ENCODE measurements at places on chromosomes 11 and 22.

DNA sequence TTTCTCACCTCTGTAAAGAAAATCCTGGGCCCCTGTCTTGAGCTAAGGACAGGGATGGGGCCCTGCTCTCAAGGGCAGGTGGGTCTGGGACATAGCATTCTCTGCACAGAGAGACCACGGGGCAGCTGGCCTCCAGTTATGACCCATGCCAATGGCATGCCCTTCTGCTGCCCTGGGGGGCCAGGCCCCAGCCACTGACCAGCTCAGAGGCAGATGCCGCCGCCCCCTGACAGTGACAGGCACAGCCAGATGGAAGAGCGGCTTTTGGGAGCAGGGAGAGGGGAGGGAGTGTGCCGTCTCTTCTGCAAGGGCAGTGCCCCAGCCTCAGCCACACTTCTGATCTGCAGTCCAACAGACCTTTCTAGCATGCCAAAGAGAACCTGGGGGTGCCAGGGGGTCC lies 114.8 kb upstream of the NAV2 start:
- no peak for DNase-seq

- DNase-seq: no peak
Measured at GRCh38 chr22:35476341-35476740, 64.3 kb upstream of the RASD2 start.

GRCh38 chr11:106619320-106619990 lies 398.8 kb downstream of the GUCY1A2 start:
- no peak for DNase-seq

- no peak for DNase-seq
Measured at GRCh38 chr11:115198321-115198741, 305.9 kb downstream of the CADM1 start.

- no peak for DNase-seq
Measured at GRCh38 chr11:115707180-115707905, 203.1 kb upstream of the CADM1 start.

Measured in activated CD4-positive, alpha-beta T cell treated with anti-CD3 and anti-CD28 coated beads for 48 hours (primary cell).